Right renal cortex interstitium (tissue), 3 donors: ENCODE measurements at places on chromosomes 11 and 22.

DNA sequence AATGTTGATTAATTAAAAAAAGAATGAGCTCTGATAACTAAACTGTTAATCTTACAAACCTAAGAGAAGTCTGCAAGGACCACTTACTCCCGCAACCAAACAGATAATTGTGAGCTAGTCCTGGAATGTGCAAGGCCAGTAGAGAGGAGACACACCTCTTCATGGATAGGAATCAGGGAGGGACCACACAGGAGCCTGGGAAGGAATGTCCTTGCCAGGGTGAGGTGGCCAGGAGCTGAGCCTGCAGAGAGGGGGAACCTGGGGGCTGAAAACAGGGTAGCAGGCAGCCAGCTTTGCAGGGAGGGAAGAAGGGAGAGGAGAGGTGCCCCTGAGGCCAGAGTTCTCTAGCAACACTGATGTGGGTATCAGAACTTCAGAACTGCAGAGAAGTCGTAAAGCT is 9.4 kb upstream of the NLRP10 start:
- DNase-seq: no peak

DNA sequence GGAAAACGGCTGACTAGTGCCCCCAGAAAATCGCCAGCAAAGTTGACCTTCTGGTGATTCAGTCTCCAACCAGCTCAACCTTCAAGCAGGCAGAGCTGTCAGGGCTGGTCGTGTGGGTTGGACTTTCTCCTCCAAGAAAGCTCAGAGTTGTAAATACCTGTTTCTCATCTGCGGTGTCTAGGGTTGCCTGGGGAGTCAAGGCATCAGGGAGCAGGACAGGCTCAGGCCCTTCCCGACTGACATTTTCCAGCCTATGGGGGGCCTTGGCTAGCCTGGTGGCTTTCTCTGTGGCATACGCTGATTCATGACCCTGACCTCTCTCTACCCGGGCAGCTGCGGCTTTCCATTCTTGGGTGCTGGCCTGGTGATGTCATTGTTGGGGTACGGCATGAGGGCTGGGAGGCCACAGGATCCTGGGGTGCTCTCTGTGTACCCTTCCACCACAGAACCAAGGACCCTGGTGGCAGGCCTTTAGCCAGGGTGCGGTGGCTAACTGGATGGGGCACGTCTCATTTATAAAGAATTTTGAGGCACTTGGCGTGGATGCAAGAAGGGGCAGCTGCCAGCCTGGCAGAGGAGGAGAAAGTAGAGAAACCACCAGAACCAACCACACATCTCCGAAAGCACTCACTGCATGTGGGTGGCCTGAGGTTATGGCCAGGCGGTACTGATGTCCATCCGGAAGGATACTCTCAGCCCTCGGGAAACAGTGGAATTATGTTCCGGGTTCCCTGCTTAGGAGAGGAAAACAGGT is 64.9 kb downstream of the BCR start:
- no peak for DNase-seq

- DNase-seq: no peak
Measured at GRCh38 chr22:29491012-29491411, 11.0 kb downstream of the NEFH start.

- no peak for DNase-seq
Measured at GRCh38 chr11:12762696-12763324, 88.6 kb downstream of the TEAD1 start.

DNA sequence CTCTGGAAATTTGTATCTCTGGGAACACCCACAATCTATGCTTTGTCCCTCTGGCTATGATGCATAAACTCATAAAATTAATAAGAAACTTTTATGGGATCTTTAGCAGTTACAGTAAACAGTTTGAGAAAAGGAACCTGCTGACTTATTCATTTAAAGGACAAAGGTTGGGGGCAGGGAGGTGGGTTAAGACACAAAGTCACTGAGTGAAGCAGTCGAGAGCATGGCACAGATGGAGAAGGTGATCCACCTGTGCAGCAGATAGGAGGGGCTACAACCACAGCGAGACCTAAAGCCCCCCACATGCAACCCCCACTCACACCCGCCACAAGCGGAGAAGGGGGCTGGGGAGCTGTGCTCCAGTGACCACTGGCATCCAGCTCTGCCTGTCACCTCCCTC is 45.0 kb downstream of the SMCO4 start:
- DNase-seq: no peak

DNA sequence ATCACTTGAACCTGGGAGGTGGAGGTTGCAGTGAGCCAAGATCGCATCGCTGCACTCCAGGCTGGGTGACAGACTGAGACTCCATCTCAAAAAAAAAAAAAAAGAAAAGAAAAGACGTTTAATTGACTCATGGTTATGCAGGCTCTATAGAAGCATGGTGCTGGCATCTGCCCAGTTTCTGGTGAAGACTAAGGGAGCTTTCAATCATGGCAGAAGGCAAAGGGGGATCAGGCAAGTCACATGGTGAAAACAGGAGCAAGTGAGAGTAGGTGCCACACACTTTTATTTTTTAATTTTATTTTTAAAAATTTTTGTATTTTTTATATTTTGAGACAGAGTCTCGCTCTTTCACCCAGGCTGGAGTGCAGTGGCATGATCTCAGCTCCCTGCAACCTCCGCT is 8.4 kb upstream of the PATZ1 start:
- DNase-seq: no peak

DNA sequence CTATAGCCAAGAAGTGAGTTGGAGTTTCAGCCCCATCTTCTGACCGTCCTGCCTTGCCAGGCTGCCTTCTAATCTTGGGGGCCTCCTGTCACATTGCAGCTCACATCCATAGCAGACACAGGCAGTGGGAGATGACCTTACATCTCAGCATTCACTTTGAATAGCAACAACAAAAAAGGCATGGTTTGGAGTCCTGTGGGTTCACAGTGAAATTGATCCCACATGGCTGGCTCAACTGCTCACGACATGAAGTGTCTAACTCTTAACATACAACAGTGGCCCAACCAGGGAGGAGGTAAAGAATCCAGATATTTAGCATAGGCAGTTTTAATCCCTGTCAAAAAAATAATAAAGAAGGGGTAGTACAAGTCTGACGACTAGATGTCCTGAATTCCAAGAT is 38.1 kb downstream of the DBX1 start:
- DNase-seq: no peak

GRCh38 chr11:67057205-67057672 is 592 bp downstream of the RHOD start:
- DNase-seq: no peak

DNA sequence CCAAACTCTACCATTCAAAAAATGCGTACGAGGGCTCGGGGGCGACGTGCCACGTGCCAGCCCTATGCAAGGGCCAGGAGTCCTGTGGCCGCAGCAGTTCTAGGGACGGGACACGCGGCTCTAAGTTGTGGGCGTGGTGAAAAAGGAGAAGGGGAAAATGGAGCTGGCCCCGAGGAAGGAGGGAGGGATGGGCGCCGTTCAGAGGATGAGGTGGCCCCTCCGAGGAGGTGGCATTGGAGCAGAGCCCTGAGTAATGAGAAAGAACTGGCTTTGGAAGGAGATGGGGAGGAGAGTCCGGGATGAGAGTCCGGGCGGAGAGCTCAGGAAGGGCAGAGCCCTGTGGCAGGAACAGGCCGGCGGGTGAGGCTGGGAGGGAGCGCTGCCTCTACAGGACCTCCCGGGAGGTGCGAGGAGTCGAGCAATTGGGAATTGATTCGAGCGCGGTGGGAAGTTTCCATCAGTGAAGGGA is 21.0 kb downstream of the OTUB1 start:
- DNase-seq: no peak

- DNase-seq: no peak
Measured at GRCh38 chr11:102798012-102798746, at the start of gene MMP1. Gene MMP1, minus strand, starts transcription at chr11:102798160. Its CDS starts 68 bp downstream, at chr11:102798092.

DNA sequence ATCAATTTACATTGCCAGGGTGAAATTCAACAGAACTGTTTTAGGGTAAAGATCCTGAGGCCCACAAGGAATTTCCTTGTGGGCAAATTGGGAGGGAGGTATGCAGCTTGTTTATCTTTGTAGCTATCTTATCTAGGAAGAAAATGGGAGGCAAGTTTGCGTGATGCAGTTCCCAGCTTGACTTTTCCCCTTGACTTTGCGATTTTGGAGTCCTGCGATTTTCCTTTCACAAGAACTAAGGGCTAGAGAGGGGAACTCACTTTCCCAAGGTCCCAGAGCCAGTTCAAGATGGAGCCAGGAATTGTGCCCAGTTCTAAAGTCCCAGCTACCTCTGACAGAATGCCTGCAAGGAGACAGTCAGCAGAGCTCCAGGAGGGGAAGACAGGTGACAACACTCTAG is 30.7 kb downstream of the RIBC2 start:
- DNase-seq: no peak

- DNase-seq: no peak
Measured at GRCh38 chr11:47560426-47560825, 5.0 kb upstream of the PTPMT1 start.

DNA sequence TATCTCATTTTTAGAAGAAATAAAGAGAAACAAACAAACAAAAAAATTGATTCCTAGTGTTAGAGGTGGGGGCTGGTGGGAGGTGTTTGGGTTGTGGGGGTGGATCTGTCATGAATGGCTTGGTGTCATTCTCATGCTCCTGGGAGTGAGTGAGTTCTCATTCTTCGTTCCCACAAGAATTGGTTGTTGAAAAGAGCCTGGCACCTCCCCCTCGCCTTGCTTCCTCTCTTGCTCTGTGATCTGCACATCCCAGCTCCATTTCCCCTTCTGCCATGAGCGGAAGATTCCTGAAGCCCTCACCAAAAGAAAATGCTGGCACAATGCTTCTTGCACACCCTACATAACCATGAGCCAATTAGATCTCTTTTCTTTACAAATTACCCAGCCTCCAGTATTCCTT is 277.8 kb downstream of the ST3GAL4 start:
- no peak for DNase-seq

DNA sequence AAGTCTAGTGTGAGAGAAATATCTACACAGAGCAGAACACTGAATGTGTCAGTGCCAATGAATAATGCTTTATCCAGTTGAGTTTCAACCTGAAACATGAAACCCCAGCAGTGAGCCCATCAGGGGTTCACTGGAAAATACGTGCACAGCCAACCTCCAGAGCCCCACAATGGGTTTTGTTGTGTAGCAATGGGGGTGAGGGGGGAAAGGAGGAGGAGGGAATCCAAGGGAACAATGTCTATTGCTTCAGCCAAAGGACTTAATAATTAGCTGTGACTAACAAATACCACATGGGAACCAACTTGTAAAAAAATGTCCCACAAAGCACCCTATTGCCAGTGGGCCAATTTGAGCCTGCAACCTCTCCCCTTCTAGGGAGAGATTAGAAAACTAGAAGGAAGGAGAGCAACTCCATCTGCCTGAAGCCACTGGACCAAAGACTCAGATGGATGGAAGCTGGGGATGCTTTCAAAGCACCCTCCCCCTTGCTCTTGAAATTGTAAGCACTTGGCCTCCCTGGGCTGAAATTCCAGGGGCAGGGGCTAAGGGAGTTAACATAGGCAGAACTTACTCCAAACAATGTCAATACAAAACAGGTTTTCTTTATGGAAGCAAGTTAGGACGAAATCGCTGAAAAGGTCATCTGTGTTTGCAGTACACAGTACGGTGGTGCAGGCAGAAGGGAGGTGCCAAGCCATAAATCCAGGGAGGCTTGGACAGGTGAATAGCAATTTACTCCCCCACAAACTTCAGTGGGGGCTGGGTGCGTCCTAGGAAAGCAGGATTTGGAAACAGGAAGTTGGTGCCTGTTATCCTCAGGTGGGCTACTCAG is 99.8 kb downstream of the ARL14EP start:
- no peak for DNase-seq

GRCh38 chr11:63635762-63636465 is 21.7 kb upstream of the PLAAT3 start:
- peak; percentile 36 for DNase-seq

DNA sequence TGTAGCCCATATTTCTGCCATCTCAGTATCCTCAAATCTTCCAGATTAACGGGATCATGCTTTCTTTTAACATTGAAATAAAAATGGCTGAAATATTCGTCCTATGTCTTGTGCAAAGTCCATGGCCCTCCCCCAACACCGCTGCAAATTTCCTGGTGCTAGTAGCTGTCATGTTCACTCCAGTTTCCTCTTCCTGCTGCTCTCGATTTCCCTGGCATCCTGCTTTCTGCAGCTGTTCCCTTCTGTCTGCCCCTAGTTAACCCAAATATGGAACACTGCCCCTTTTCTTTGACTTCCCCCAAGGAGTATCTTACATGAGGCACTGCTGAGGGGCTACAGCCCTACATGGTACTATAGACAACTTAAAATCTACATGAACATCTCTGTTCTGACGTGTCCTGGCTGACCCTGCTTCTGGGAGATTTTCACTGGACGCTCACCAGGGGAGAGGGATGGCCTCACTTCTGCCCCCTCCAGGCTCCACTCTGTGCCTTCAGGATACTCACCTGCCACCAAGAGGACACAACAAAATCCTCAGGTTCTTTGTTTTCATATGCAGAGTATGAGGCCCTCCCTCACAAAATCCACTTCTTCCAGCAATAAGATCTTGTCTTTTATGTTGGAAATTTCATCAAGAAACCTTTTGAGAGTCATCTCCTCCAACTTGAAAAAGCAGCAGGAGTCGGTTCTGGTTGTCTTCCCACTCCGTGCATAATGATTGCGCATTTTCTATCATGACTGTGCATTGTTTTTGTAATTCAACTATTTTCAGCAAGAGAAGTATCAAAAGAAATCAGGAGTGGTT is 29.5 kb upstream of the SCUBE2 start:
- DNase-seq: no peak

DNA sequence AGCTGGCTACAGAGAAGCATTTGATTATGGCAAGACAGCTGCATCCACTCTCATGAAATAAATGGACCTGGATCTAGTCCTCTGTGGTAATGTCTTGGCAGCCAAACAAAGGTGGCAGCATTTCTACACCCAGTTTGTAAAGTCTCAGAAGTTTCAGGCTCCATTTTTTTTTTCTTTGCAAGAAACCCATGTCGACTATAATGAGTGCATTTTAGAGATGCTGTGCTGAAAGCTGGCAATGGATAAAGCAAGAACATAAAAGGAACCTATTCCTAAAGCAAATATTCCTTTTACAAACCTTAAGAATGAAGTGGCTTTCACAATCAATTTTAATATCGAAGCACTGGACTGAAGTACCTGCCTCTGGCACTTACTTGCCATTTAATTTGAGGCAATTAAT is 33.5 kb downstream of the THAP12 start:
- DNase-seq: no peak

GRCh38 chr11:121300972-121301699 is 8.6 kb downstream of the SC5D start:
- DNase-seq: no peak

GRCh38 chr11:106234794-106235193 is 157.3 kb downstream of the AASDHPPT start:
- DNase-seq: no peak

- no peak for DNase-seq
Measured at GRCh38 chr11:115896084-115896483, 391.9 kb upstream of the CADM1 start.

- no peak for DNase-seq
Measured at GRCh38 chr11:12193515-12194336, 83.3 kb downstream of the MICAL2 start.
